ENCODE measurements at places on chromosomes 6 and 20.

GRCh38 chr6:157531169-157531985, 150.4 kb downstream of the ZDHHC14 start:
- no peak for DNase-seq

GRCh38 chr6:166351715-166352285, 9.5 kb upstream of the SFT2D1 start:
- DNase-seq = no peak

GRCh38 chr20:8255945-8256632, 124.0 kb downstream of the PLCB1 start:
- DNase-seq = no peak

DNA sequence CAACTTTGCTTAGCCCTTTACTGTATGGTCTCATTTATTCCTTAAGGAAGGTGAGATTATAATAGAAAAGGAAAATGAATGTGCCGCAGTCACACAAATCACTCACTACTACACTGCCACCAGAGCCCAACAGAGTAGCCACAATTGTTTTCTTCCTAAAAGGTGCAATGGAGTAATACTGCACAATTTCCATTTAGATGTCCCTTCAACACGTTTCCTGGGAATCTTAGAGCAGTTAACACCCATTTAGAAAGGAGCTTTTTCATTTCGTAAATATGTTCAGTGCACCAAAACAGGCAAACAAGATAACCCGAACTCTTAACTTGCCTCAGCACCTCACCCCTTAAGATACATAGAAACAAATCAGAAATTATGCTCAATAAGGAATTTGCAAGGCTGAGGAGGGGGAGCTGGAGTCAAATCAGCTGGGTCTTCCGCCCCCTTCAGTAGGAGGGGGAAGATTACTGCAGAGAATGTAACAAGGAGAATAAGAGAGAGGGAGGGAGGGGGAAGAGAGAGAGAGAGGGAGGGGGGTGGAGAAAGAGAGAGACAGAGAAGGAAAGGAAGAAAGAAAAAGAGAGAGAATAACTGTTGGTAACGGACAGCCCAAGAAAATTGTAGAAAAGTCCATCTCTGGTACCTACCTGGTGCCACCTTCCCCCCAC, 155.5 kb downstream of the BCAS1 start:
- no peak for DNase-seq

GRCh38 chr6:158459726-158460125, 100.2 kb upstream of the TMEM181 start:
- DNase-seq = no peak

DNA sequence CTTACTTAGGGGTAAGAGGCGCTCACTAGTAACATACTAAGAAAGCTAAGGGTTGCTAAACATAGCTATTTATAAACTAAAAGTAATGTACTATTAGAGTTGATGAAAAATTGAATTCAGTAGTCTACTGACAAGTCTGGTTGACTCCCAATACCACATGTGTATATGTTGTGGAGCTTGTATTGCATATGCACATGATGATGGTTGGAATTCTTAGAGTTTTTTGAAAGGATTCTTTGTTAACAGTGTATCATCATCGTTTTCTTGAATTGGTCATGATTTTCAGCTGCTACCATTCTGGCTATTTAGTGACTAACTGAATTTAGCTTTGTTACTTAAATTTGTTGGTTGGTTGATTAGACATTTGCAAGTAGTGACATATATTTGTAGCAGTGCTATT, 27.2 kb downstream of the ABRACL start:
- DNase-seq = no peak

- DNase-seq = peak; percentile 61
Measured at GRCh38 chr6:30882759-30883684, 1.3 kb upstream of the DDR1 start.

DNA sequence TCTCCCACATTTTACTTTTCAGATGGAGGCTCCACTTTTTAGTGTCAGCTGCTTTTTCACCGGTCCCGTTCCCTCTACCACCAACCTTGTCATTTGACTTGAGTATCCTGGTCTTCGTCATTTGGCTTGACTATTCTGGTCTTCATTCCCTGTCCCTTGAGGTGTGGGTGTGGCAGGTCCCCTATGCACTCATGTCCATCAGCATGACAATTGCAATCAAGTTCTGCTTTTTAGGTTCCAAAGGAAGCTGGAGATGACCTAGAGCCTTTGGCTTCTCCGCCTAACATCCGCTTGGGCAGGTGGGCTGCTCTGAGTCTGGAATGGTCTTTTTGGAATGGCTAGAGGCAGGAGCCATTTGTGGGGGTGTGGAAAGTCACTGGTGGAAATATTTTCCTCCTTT, 99.8 kb upstream of the MLN start:
- DNase-seq = no peak

GRCh38 chr6:77021232-77021631, 442.1 kb downstream of the HTR1B start:
- DNase-seq = no peak

- no peak for DNase-seq
Measured at GRCh38 chr6:98343004-98343403, 491.4 kb upstream of the POU3F2 start.

All from retina (tissue), 1 donor.